ENCODE measurements at places on chromosomes 2 and 18. TPM values are rescaled to one million over a fixed set of nuclear protein-coding genes. Genes with fewer than 3 reads are reported as not detected.

DNA sequence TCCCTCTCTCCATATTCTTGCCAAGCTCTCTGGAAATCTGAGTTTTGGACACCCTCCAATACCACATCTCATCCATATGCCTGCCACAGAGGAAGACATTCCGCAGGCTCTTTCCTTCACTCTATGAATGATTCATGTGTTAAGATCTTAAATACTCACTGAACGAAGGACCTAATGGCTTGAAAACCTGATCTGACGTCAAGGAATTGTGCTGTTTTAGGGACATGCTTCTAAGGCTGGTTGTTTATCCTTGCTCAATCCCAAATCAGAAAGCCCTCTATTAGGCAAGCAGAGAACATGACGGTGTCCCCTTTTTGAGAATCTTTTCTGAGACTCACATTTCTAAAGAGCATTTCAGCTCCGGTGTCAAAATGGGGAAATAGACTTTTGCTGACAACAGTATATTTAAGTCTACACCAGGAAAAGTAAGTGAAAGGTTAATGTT, 83.7 kb upstream of the GALNT5 start:
- DNase-seq, result no peak
- no peaks in the 10 kb centered on the region for H3K27me3 ChIP-seq
- no peak overlapping the region for H3K4me3 ChIP-seq
- peak overlapping the region; percentile 16 for H3K27ac ChIP-seq

DNA sequence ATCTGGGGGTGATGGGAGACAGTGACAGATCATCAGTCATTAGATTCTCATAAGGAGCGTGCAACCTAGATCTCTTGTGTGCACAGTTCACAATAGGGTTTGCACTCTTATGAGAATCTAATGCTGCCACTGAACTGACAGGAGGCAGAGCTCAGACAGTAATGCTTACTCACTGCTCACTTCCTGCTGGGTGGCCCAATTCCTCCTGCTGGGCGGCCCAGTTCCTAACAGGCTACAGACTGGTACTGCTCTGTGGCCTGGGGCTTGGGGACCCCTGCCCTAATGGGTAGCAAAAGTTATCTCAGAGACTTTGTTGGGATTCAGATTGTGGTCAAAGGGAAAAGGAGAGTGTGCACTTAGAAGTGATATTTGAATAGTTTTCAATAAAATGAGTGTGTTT, 840.1 kb upstream of the ID2 start:
- no peaks in the 10 kb centered on the region for H3K27me3 ChIP-seq
- H3K4me1 ChIP-seq, result no peaks in the 10 kb centered on the region
- no peaks in the 10 kb centered on the region for H3K36me3 ChIP-seq

- no peaks in the 10 kb centered on the region for H3K27me3 ChIP-seq
- no peak overlapping the region for H3K27ac ChIP-seq
- no peak overlapping the region for H3K4me3 ChIP-seq
- DNase-seq, result no peak
- peaks cover 11% of the 10 kb centered on the region for H3K36me3 ChIP-seq
- no peaks in the 10 kb centered on the region for H3K4me1 ChIP-seq
Observed at GRCh38 chr2:3208179-3208578, 169.4 kb downstream of the EIPR1 start.

GRCh38 chr18:54392543-54393023, 34.9 kb downstream of the C18orf54 start:
- no peaks in the 10 kb centered on the region for H3K27me3 ChIP-seq
- no peak overlapping the region for H3K4me3 ChIP-seq
- H3K36me3 ChIP-seq, result no peaks in the 10 kb centered on the region
- DNase-seq, result no peak
- no peak overlapping the region for H3K27ac ChIP-seq
- H3K4me1 ChIP-seq, result no peaks in the 10 kb centered on the region

DNA sequence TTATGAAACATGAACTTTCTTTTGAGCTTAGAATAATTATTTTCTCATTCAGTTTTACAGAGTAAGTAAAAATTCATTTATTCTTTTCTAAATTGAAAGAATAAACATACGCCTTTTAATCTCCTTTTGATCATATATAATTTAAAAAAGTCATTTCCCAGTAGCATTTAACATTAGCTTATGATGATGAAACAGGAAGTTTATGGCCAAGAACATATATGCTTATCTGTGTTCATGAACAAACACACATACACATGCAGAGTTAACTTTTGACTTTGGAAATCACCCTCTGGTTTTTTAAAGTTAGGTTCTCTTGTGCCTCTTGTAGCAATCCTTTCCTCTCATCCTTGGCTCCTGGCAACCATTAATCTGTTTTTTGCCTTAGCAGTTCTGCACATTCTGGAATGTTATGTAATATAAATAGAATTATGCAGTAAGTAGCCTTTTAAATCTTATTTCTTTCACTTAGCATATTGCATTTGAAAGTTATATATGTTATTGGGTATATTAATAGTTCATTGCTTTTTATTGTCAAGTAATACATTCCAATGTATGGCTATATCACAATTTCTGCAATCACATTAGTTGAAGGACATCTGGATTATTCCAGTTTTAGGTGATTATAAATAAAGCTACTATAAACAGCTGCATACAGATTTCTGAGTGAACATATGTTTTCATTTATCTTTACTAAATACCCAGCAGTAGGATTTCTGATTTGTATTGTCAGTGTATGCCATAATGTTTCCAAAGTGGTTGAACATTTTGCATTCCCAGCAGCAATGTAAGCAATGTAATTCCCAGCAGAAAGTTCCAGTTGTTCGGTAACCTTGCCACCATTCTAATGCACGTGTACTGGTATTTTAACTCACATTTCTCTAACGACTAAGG, 210.3 kb downstream of the ZRANB3 start:
- H3K36me3 ChIP-seq, result no peaks in the 10 kb centered on the region
- no peak overlapping the region for H3K4me3 ChIP-seq

DNA sequence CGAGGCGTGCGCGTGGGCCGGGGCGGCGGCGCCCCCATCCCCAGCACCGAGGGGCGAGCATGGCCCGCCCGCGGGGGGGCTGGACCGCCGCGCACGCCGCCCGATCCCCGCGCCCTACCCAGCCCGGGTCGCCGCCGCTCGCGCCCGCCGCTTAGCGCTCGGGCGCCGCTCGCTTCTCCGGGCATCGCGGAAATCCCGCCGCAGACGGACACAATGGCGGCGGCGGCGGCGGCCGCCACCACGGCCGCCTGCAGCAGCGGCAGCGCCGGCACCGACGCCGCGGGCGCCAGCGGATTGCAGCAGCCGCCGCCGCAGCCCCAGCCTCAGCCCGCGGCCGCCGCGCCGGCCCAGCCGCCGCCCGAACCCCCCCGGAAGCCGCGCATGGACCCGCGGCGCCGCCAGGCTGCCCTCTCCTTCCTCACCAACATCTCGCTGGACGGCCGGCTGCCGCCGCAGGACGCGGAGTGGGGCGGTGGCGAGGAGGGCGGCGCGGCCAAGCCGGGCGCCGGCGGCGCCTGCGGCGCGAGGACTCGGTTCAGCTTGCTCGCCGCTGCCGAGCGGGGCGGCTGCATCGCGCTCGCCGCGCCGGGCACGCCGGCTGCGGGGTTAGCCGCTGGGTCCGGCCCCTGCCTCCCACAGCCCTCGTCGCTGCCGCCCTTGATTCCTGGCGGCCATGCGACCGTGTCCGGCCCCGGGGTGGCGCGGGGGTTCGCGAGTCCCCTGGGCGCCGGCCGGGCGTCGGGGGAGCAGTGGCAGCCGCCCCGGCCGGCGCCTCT, 453 bp downstream of the CABLES1 start:
- peaks cover 53% of the 10 kb centered on the region for H3K4me1 ChIP-seq
- peak; percentile 61 for DNase-seq
- H3K36me3 ChIP-seq, result no peaks in the 10 kb centered on the region
- peaks cover 16% of the 10 kb centered on the region for H3K27me3 ChIP-seq
- H3K4me3 ChIP-seq, result peak overlapping the region; percentile 70
- peak overlapping the region; percentile 84 for H3K27ac ChIP-seq

Gene RASGRP3
- 13.7 TPM for total RNA-seq

Gene MARCHF4
- total RNA-seq, result 0.12 TPM

DNA sequence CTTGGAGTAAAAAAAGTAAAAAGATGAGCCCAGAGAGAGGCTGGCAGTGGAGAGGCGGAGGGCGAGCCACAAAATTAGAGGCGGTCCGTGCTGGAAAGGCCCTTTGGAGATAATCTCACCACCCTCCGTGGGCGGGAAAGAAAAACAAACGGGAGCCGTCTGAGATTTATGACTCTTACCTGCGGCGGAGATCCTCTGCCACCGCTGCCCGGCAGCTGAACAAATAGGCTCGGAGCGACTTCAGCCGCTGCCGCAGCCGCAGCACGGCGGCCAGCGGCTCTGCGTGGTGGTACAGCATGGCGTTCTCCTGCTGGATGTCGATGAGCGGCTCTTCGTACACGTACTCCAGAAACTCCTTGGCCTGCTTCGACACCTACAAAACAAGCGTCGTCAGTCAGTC, 94.6 kb downstream of the PLEKHM3 start:
- H3K27ac ChIP-seq, result no peak overlapping the region
- H3K36me3 ChIP-seq, result no peaks in the 10 kb centered on the region
- H3K4me1 ChIP-seq, result peaks cover 6% of the 10 kb centered on the region
- no peak overlapping the region for H3K4me3 ChIP-seq
- peak; percentile 52 for DNase-seq
- no peaks in the 10 kb centered on the region for H3K27me3 ChIP-seq

DNA sequence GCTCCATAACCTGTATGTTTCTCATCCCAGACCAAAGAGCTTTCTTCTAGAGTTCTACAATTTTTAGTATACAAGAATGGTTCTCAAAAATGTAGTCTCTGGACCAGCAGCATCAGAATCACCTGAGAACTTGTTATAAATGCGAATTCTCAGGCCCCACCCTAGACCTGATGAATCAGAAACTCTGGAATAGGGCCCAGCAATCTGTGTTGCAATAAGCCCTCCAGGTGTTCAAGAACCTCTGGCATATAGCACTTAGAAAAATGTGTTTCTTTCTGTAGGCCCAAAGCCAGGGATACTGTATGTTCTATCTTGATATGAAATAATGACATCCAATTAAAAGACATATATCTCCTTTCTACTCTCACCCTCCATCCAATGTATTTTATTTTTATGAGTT, 10.4 kb downstream of the PAIP2B start:
- no peaks in the 10 kb centered on the region for H3K4me1 ChIP-seq
- no peaks in the 10 kb centered on the region for H3K36me3 ChIP-seq
- H3K27ac ChIP-seq, result no peak overlapping the region
- no peaks in the 10 kb centered on the region for H3K27me3 ChIP-seq
- H3K4me3 ChIP-seq, result no peak overlapping the region
- DNase-seq, result no peak

Gene GALNT5
- 33.9 TPM for total RNA-seq

DNA sequence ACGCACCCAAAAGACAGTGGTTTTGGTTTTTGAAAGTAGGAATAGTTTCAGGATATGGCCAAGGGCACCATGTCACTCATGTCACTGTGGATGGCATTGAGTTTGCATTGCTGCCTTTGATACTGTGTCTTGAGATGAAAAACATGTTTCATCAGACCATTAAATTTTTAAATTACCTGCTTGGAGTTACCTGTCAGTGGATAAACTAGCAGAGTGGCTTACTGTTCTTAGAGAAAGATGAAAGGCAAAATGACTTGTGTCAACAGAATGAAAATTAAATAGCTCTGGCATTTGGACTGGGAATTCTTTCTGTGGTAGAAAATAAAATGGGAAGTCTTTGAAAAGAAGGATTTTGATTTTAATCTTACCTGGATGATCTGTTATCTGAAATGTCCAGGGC, 386 bp downstream of the ICOS start:
- peak overlapping the region; percentile 20 for H3K4me3 ChIP-seq
- H3K4me1 ChIP-seq, result no peaks in the 10 kb centered on the region
- H3K36me3 ChIP-seq, result no peaks in the 10 kb centered on the region
- DNase-seq, result no peak

DNA sequence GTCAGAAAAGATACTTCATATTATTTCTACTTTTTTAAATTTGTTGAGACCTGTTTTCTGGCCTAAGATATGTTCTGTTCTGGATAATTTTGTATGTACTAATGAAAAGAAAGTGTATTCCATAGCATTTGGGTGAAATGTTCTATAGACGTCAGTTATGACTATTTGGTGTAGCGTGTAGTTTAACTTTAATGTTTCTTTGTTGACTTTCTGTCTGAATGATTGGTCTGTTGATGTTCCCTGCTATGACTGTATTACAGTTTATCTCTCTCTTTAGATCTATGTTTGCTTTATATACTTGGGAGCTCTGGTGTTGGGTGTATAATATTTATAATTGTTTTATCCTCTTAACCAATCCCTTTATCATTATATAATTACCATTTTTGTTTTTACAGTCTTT, 352.4 kb downstream of the PTPRM start:
- no peaks in the 10 kb centered on the region for H3K27me3 ChIP-seq
- no peak overlapping the region for H3K27ac ChIP-seq
- no peak for DNase-seq
- H3K36me3 ChIP-seq, result no peaks in the 10 kb centered on the region
- H3K4me3 ChIP-seq, result no peak overlapping the region
- peaks cover 8% of the 10 kb centered on the region for H3K4me1 ChIP-seq
